Spinal cord (tissue), 10 donors: ENCODE measurements at places on chromosomes 7 and 10. TPM values are rescaled to one million over a fixed set of nuclear protein-coding genes. Genes with fewer than 3 reads are reported as not detected.

The GLCCI1 gene
- 45.3 TPM for total RNA-seq

The BTBD16 gene
- 0.59 TPM for total RNA-seq

GRCh38 chr7:52482076-52482475 lies 553.4 kb upstream of the POM121L12 start:
- DNase-seq, result no peak

- DNase-seq, result no peak
Observed at GRCh38 chr10:33800545-33800944, 466.1 kb upstream of the NRP1 start.

The CALHM2 gene
- 6.2 TPM for total RNA-seq

GRCh38 chr7:142733271-142733670 lies 16.0 kb upstream of the PRSS1 start:
- DNase-seq, result no peak
